ENCODE measurements at places on chromosomes 12 and 14.

DNA sequence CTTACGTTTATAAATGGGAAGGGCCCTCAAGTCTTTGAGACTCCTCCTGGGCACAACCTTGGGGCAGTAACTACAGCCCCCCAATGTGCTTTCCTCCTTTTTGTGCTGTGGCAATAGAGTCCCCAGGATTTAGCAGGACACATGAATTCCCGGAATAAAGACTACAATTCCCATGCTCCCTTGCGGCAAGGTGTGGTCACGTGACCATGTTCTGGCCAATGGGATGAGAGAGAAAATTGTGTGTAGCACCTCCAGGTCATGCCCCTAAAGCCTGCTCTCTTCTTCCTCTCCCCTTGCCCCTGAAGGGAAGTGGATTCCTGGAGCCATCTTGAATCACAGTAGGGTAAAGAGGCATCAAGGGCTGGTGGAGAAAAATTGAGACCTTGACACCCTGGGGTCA, 295.1 kb upstream of the SFSWAP start:
- no peak for DNase-seq

DNA sequence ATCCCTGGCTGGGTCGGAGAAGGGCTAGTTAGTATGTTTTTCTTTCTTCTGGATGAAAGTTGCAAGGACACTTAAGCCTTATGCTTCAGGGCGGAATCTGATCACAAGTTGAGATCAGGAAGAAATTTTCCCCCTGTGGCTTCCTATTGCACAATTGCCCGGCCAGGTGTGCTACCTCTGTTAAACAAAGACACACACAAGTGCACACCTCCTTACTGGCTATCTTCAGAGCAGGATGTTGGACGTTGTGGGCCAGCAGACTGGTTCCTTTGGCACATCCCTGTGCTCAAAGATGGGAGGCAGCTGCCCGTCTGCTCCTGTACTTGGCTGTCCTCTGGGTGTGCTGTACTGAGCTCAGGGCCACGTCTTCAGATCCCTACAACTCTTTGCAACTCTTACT, 19.1 kb downstream of the ETV6 start:
- DNase-seq = no peak

- no peak for DNase-seq
Measured at GRCh38 chr12:14784471-14784870, 18.8 kb downstream of the WBP11 start.

DNA sequence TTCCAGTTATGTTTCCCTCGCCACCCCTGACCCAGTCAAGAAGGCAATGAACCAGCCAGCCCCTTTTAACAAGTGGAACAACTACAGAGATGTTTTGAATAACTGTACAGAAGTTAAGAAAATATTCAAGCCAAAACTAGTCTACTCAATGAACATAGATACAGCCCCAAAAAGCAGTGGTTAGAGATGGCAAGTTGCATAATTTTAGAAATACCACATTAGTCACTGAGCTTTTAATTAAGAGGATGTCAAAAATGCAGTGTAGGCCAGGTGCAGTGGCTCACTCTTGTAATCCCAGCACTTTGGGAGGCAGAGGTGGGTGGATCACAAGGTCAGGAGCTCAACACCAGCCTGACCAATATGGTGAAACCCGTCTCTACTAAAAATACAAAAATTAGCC, 27.2 kb downstream of the PROX2 start:
- no peak for DNase-seq

GRCh38 chr14:50021261-50022031, 94.9 kb downstream of the VCPKMT start:
- DNase-seq = no peak

- no peak for DNase-seq
Measured at GRCh38 chr12:83471341-83471740, 784.6 kb downstream of the TMTC2 start.

- no peak for DNase-seq
Measured at GRCh38 chr14:34883954-34884353, 8.8 kb upstream of the BAZ1A start.

DNA sequence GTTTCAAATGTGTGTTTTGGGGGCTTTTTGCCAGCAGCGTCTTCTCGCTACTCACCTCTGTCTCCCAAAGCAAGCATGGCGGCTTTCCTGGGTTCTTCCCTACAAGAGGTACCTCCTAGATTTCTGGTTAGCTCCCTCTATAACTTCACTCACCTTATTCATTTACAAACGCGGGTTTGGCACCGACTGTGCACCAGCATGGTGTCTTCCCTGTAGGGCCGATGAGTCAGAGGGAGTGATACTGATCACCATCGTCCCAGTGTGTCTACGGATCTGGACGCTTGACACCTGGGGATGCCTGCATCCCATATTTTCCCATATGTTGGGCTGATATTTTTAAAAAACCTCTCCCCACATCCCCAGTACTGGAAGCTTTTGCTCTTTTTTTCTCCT, 8.0 kb upstream of the SERPINA12 start:
- DNase-seq = no peak

DNA sequence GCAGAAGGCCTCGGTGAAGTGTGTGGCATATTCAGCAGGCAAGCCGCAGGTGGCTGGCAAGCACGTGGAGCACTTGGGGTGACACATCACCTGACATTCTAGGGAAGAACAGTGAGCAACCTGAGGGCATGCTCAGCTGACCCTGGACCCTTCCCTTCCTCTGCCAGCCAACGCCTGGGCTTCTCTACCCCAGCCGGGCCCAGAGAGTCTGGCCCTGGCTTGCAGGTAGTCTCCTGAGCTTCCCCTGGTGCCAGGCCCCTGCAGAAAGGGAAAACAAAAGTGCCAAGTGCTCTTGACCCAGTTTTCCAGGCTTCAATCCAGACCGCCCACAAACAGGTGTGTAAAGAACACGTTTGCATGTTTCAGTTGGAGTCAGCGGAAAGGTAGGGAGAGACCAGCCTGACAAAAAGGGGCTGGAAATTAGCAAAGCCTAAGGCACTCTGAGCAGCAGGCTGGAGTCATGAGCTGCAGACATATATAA, 45.7 kb downstream of the PRKAB1 start:
- DNase-seq = no peak

DNA sequence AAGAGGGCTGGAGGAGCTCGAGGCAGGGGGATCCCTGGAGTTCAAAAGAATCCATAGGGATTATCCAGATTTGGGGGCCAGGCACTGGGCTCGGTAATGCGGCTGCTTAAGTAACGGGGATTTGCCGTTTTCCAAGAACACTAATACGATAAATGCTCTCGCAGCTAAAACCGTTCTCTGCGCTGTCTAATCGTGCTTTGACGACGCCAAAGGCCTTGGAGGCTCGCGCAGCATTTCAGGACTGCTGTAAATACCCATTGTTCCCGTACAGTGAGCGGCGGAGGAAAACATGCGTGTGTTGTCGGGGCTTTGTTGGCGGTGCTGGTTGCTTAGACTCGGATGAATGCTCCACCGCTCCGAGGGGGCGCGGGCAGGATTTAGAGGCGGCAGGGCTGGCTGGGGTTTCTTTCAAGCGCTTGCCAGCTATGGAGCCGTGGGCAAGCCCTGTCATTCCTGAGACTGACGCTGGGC, 26.2 kb downstream of the DIO3 start:
- no peak for DNase-seq

DNA sequence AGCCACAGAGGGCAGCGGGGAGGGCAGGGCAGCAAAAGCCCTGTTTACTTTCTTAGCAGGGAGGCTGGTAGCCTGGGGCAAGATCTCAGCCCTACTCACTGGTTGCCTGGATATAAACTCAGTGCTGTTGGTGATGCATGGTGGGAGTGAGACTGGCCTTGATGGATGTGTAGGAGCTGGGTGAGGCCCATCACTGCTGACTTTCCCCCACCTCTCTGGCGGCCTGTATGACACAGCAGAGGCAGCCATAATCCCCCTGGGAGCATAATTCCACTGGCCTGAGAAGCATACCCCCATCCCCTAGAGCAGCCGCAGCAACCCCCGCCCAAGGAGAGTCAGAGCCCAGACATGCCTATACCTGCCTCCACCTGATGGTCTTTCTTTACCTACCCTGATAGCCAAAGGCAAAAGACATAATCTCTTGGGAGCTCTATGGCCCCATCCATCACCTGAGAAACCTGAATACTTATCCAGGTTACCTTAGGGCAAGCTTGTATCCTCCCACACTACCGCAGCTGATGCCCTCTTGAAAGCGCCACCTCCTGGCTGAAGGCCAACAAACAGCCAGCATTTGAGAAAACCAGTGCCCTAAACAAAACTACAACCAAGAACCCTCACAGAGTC, 59.3 kb downstream of the DNAI7 start:
- no peak for DNase-seq

DNA sequence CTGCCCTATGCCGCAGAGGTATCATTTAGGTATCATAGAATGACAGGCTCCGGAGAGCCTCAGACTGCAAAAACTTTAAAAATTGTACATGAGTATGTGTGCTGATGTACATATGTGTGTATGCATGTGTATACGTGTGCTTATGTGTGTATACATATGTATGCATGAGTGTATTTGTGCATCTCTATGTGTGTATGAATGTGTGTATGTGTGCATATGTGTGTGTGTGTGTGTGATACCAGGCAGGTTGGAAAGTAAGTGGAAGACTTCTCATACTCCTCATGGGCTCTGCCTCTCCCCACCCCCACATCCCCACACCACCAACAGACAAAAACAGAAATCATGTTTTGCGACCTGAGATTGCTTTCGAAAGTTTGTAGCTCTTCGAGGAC, 621 bp upstream of the TMEM117 start:
- DNase-seq = no peak

- DNase-seq = no peak
Measured at GRCh38 chr12:88893801-88894200, 313.5 kb upstream of the KITLG start.

GRCh38 chr12:30908076-30908721, 18.3 kb upstream of the TSPAN11 start:
- DNase-seq = no peak

GRCh38 chr12:83690465-83690864, 1003.8 kb downstream of the TMTC2 start:
- no peak for DNase-seq

DNA sequence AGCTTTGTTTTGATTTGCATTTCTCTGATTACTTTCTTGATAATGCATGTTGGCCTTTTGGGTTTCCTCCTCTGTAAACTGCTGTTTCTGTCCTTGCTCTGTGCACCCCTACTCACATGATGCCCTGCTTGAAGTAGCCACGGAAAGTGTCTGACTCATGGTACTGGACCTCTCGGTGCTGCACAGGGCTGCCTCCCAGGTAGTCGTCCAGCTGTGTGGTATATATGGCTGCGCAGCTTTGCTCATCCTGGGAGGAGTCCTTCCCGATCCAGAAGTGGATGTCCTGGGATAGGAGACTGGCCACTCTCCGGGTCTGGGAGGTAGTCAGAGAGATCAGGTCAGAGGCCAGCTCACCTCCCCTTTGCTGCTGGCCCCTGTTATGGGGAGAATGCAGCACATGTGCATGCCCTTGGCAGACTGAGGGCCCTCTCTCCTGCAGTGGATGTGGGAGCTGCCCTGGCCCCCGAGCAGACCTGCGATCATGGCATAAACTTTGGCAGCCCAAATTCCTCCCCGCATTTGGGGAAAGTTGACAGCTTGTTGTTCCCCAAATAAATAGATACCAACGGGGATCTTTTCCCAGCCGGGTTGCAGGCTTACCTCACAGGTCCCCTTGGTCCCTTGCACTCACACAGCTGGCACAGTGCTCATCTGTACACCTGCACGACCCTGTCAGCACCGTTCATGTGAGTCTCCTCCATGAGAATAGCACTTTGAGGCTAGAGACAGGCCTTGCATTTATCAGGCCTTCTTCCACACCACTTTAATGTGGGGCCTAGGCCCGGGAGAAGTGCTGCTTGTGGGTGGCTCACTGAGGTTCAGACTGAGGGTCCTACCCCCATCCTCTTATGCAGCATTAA, 5.2 kb downstream of the AVIL start:
- DNase-seq = no peak

GRCh38 chr12:121741743-121742142, 29.2 kb downstream of the TMEM120B start:
- no peak for DNase-seq

DNA sequence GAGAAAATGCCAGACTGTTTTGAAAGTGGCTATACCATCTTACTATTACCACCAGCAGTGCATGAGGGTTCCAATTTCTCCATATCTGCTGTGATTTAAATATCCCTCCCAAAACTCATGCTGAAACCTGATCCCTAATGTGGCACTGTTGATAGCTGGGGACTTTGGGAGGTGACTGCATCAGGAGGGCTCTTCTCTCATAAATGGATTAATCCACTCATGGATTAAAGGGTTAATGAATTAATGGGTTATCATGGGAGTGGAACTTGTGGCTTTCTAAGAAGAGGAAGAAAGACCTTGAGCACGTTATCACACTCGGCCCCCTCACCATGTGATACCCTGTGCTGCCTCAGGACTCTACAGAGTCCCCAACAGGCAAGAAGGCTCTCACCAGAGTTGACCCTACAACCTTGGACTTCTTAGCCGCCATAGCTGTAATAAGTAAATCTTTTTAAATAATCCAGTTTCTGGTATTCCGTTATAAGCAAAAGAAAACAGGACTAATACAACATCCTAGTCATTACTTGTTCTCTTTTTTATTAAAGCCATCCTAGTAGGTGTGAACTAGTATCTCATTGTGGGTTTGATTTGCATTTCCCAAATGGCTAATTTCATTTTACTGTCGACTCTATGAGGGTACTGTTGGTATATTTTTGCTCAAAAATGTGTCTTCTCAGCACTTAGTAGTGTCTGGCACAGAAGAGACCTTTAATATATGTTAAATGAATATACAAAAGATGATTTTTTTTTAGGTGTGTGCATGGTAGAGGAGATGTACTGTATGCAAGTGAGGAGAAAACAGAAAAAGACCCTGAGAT, 14.3 kb downstream of the PPP1R12A start:
- no peak for DNase-seq

DNA sequence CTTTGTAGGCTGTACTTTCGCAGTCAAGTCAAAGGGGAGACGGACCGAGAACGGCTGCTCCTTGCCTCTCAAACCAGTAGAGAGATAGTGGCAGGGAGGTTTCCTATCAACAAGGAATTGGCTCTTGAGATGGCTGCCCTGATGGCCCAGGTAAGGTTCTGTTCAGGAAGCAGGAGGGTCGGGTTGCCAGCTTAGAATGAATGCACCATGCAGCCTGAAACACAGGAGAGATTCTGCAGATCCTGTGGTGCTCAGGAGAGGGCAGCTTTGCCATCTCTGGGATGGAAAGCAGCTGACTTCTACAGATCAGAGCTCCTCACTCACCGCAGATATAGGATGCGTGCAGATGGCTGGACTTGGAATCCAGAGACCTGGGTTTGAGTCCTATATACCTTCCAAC, 18.0 kb downstream of the PIGH start:
- DNase-seq = no peak

DNA sequence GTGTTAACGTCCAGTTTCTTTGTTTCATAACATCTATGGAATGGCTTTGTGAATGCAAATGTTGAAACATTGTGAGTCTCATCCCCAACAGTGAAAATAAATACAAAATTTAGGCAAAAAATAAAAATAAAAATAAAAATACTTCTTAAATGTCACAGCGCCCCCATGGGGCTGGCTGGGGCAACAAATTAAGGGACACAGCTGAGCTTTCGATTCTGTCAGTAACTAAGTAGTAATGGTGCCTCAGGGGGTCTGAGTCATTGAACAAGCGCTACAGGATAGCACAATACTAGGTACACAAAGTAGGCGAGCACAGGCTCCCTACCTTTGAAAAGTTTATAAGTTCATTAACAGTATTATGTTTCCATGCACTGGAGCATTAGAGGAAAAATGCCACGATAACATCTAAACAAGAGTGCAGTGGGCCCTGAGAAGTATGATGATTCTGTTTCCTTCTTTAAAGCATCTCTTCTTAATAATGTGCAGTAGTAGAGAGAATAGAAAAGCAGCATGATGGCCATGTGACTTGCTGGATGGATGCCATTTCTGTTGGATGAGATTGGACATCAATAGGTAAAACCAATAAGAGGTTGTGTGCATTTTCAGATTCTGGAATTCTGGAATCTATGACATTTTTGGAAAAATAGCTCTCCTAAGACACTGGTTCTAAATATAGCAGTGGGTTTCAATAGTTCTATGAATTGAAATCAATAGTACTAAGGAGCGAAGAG, 667.2 kb downstream of the DIO2 start:
- no peak for DNase-seq

Measured in HS-5 (cell line).